ENCODE measurements at places on chromosomes 1 and 21.

GRCh38 chr1:223617323-223618070 is 48.0 kb downstream of the CAPN8 start:
- no peak for DNase-seq

DNA sequence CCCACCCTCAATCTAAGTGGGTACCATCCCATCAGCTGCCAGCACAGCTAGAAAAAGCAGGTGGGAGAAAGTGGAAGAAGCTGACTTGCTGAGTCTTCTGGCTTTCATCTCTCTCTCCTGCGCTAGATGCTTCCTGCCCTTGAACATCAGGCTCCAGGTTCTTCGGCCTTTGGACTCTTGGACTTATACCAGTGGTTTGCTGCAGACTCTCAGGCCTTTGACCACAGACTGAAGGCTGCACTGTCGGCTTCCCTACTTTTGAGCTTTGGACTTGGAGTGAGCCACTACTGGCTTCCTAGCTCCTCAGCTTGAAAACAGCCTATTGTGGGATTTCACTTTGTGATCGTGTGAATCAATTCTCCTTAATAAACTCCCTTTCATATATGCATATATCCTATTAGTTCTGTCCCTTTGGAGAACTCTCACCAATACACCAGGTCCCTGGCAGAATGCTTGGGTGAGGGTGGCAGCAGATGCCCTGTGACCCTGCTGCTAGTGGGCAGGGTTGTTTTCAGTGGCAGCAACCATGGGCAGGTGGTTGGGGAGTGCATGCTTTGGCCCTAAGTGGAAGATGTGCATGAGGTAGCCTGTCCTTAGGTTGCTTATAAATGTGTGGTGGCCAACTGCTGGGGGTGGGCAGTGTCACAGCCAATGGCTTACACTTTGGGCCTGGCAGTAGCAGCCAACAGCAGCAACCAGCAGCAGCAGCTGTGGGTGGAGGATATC is 10.8 kb upstream of the ADAM30 start:
- no peak for DNase-seq

DNA sequence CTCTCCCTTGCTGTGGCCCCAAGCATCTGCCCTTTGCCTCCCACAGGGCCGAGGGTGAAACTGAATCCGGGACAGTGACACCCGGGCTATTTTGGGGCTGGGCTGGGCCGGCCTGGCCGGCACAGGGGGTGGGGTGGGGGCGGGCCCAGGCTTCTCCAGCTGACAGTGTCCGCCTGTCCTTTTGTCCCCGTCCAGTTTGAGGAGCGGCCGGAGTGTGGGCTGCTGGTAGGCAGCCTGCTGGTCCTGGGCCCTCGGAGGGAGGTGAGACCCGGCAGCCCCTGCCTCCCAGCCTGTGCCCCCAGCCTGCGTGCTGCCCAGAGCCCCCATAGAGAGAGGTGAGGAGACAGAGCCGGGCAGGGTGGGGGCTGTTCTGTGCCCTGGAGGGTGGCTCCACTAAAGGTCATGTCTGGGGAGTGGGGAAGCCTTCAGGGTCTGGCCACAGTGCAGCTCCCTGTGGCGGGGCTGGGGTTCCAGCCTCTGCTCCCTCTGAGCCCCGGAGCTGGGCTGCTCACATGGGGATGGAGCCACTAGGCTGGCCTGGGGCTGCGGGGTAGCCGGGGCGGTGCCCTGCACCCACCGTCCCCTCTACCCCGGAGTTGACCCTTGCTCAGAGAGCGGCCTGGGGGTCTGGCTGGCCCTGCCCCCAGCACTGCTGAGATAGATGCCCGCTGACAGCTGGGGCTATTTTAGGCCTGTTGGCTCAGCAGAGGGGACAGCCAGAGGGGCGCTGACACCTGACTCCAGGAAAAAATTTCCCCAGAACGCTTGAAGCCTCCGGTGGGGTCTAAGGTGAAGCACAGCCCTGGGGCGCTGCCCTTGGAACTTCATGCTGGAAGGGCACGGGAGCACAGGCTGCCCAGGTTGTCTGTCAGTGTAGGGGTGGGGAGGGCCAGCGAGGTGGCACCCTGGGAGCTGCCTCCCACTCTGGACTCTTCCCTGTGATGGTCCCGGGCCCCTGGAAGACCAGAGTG is at the start of gene OBSCN:
Gene OBSCN (plus strand): TSS at position 194 of the 971 bp plus-strand sequence. CDS start 3,740 bp downstream, outside the sequence.
- DNase-seq, result no peak

DNA sequence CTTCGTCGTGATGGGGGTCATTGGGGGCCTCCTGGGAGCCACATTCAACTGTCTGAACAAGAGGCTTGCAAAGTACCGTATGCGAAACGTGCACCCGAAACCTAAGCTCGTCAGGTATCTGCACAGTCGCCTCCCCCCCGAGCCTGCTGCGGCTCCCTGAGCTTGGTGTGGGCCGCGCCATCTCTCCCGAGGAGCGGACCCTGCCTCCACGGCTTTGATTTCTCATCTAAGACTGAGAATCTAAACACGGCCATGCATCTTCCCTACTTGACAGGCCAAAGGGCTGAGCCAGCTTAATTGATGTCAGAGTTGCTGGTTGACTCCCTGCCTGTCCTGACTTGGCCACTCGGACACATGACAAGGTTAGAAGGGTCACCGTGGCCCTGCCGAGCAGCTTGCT is 19.1 kb downstream of the NPPA start:
- DNase-seq, result no peak

DNA sequence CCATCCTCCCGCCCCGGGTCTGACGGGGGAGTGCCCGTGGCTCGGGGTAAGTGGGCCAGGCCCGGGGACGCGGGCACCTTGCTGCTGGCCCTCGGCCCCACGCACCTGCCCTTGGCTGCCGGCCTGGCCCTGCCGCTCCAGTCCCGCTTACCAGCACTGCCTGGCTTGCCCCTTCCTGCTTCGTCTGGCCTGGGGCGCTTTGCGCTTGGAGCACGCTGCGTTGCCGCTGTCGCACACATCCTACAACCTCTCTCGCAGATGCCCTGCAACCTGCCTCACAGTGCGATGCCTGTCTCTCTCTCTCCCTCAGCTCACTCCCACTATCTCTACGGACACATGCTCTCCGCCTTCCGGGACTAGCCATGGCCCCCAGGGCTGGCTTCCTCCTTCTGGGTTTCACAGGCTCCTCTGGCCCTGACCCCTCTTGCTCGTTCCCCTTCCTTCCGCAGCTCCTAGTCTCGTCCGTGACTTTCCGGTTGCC is 9.7 kb downstream of the MYOG start:
- no peak for DNase-seq

GRCh38 chr1:93411000-93411399 is 36.9 kb upstream of the FNBP1L start:
- DNase-seq, result no peak

GRCh38 chr1:29985606-29985945 is 737.8 kb downstream of the MATN1 start:
- DNase-seq, result no peak

DNA sequence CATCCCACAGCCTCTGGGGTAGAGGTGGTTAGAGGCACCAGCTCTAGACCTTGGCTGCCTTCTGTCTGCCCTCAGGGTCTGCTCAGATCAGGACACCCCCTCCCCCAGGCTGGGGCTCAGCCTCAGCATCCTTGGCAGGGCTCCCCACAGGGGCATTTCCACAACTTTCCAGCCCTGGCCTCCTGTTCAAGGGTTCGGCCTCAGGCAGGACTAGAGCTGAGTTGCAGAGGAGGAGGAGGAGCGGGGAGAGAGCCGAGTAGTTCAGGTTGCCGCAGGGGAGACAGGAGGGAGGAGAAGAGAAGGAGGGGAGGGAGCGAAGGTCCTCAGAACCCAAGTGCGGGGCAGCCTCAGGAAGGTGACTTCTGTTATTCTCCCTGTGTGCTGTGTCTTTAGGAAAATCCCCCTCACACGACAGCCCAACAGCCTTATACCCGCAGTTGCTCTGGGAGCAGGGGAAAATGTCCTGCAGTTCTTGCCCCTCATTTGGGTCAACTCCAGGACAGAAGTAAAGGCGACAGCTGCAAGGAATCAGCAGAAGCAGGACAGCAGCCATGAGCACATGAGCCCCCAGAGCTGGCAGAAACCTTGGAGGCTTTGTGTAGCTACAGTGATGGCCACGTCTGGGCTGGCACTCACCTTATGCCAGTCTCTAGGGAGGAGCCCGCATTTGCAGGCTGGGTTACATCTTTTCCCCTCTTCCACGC is 46.5 kb upstream of the TENT5B start:
- DNase-seq, result no peak

DNA sequence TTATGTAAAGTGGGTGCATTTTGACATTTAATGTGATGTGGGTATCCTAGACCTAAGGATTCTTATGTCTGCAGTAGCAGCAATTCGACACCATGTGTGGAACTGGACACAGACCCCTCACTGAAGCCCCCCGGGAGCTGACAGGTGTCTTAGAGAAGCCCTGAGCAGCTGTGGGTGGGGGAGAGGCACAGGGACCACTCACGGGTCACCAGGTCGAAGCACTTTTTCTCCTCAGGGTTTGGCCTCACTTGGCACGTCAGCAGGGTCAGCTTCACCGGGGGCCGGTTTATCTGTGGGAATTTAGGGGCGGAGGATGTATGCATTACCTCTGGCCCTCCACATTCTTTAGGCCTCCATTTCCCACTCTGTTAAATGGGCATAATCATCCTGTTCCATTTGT is 14.0 kb upstream of the TCEA3 start:
- DNase-seq, result no peak

GRCh38 chr1:34270181-34270580 is 93.5 kb downstream of the C1orf94 start:
- DNase-seq, result no peak

DNA sequence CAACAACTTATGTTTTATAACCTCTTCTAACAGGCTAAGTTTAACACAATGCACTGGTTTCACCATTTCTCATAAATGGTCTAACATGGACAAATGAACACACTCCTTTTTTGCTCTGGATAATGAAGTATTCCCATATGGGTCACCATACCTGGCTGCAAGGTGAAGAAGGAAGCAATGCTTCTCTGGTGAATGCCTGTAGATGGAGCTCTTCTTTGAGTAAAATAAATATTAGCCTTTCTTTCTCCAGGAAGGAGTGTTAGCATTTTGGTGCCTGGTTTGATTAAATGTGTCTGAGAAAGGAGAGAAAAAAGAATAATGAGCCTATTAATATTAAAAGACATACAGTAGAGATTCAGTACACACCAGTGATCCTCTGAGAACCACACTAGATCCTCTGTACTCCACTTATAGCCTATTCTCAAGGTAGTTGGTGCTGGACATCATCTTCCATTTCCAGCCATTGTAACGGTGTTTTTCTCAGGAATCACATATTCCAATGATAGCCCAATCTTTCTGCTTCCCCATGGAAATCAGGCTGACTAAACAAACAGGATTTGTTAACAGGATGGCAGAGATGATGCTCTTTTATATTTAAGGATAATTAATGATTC is 17.6 kb downstream of the MTFR1L start:
- no peak for DNase-seq

DNA sequence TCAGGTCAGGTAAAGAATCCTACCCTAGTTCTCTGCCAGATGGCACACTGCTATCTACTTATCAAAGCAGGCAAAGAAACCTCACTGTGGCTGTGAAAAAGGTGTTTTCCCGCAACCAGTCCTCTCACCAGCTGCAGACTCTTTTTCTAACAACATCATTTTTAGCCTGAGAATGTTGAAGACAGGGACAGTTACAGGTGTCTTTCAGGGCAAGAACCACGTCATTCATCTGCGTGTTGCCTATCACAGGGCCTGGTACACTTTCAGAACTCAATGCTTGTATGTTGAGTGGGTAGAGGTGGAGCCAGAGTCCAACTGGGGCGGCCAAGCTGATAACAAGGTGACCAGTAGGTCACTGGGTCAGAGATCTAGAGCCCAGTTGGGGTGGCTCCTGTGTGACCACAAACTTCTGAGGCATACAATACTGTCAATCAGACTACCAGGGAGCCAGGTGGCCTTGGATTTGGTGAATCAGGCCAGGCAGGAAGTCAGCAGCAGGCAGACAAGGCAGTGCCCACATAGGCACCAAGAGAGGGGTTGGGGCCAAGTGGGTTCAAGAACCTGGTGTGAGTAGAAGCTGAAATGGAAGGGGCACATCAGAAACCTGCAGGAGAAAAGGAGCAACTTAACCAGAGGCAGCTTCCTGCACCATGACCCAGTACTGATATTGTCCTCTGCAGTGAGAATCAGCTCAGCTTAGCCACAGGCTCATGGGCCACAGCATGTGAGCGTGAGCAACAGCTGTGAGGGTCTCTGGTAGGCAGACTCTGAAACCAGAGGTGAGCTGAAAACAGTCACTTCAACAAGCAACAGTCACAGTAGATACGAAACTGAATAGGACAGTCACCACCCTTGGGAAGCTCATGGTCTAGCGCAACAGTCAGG is 123.6 kb downstream of the DTL start:
- DNase-seq, result no peak

DNA sequence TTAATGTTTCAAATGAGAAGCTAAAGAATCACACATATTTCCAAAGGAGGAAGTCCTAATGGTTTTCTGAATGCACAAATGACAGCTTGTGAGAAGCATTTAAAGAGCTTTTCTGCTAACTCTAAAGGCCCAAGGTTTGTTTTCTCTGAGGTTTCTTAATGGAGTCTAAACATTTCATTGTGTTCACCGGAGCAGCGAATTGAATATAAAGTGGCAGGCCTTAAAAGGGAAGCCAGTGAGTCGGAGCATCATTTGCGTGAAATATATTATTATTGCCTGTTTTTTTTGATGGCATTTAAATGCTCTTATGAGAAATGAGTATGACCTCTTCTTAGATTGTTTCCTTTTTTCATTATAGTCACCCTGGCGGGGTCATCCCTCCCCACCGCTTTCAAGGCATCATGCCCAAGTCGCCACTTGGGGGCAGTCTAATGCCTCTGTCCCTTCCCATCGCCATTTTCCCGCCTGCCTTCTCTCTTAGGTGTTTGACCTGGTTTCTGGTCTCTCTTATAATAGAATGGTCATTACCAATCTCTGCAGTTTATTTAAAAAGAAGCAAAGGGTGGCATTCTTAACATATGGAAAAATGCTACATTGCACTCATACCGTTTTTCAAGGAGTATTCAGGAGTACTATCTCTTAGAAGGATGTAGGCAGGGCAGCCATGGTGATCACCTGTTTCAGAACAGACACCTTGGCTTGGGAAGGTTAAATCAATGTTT is 25.3 kb upstream of the OVAAL start:
- peak; percentile 67 for DNase-seq

GRCh38 chr1:109265741-109266330 is 16.5 kb downstream of the CELSR2 start:
- no peak for DNase-seq

- DNase-seq, result peak; percentile 12
Observed at GRCh38 chr1:97758541-97759057, 162.2 kb downstream of the DPYD start.

- peak; percentile 32 for DNase-seq
Observed at GRCh38 chr1:116950517-116951199, 40.9 kb downstream of the PTGFRN start.

- DNase-seq, result no peak
Observed at GRCh38 chr1:64892576-64893573, 73.5 kb downstream of the JAK1 start.

DNA sequence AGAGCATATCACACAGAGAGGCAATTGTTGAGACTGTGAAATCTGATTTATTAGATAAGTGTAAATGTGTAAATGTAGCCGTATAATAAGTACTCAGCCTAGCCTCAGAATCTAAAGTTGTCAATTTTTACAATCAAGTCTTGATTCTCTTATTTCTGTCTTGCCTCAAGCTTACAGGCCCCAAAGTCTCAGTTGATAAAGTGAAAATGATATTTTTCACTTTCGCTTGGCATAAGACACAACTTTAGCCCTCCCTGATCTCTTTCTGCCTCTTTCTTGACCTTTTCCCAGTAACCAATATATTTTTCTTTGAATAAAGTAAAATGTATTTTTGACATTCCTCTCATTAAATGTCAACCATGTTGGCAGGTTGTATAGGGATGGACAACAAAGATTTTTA is 10.7 kb downstream of the CD5L start:
- DNase-seq, result no peak
